Fibroblast of lung (primary cell): ENCODE measurements at places on chromosomes 5 and 9. TPM values are rescaled to one million over a fixed set of nuclear protein-coding genes. Genes with fewer than 3 reads are reported as not detected.

The LCN6 gene
- not detected in 2 replicates for polyA plus RNA-seq

DNA sequence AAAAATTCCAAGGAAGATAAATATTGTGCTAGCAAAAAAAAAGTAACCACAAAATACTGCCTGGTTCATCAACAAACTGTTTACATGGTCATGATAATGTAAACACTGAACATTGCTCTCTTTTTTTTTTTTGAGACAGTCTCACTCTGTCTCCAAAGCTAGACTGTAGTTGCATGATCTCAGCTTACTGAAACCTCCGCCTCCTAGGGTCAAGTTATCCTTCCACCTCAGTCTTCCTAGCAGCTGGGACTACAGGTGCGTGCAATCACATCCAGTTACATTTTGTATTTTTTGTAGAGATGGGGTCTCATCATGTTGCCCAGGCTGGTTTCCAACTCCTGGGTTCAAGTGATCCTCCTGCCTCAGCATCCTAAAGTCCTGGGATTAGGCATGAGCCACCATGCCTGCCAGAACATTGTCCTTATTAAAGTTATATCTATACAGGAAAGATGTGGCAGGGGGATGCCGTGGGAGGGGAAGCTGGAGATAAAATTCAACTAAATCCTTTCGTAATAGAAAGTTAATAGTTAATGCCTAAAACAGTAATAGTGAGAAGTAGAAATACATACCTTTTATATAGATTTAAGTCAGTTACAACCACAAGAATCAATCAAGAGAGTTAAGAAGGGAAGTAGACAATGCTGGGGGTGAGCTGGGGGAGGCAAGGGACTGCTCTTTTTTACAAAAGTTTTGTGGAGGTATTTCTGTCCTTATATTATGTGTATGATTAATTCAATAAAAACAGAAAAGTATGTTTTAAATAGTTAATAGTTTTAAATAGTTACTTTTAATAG, 52.3 kb downstream of the RGMB start:
- no peak for DNase-seq

The CANX gene
- polyA plus RNA-seq = 560 and 722 TPM in 2 replicates

GRCh38 chr5:35672995-35673394, 55.3 kb downstream of the SPEF2 start:
- no peak for DNase-seq

The ACOT12 gene
- 1.1 and 4.3 TPM in 2 replicates for polyA plus RNA-seq
